Activated effector memory CD4-positive, alpha-beta T cell treated with anti-CD3 and anti-CD28 coated beads, Interleukin-2, amount 50 U/mL, for 16 hours (primary cell): ENCODE measurements at places on chromosomes 1 and 21.
A peak's percentile ranks its signal among the peaks of the same experiment; 100 is the strongest.

DNA sequence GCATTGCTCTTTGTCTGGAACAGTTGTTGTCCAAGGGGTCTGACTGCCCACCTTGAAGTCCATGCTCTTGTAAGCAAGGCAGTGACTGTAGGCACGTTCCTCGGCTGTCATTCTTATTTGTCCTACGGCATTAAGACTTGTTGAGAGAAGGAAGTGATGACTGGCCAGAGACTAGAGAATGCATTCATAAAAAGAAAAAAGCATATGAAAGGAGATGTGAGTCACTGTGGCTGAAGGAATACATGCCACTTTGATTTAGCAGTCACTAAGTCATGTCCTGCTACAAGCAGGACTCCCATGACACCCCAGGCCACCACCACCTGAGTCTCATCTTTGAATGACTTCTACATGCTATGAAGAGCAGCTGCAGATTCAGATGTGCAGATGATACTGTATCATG lies 50.5 kb downstream of the CNN3 start:
- DNase-seq, result no peak

DNA sequence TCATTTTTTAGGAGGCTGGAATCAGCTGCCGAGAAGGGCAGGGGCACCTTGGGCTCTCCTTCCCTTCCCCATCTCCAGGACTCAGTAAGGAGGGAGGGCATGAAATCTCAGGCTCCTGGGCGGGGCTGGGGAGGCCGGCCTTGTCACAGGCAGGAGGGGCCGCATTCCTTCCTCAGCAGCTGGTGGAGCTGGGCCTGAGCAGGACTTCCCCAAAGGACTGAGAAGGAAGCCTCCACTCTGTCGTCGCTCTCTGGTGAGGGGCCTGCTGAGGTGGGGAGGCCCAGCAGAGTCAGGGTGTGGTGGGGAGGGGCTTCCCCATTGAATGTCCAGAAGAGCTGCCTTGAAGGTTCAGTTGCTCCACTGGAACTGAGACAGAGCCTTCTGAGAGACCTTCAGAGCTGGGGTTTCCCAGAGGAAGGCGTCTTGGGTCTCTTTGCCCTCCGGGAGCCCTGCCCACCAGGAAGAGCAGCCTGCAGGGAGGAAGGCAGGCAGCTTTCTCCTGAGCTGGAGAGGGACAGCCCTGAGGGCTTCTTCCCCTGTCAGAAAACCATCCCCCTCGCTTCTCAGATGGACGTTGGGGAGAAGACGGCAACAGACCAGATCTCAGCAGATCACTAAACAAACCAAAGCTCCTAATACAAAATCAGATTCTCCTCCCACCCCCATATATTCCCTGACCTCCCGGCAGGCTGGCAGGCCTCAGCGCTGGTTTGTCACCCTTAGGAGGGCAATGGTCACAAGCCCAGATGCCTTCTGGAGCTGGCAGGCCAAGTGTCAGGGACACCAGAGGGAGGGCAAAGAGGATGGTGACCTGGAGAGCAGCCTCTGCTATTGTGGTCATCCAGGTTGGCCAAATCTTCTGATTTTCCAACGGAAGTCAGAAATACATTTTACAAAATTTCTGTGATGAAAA lies 10.7 kb downstream of the KCNA10 start:
- DNase-seq, result no peak

DNA sequence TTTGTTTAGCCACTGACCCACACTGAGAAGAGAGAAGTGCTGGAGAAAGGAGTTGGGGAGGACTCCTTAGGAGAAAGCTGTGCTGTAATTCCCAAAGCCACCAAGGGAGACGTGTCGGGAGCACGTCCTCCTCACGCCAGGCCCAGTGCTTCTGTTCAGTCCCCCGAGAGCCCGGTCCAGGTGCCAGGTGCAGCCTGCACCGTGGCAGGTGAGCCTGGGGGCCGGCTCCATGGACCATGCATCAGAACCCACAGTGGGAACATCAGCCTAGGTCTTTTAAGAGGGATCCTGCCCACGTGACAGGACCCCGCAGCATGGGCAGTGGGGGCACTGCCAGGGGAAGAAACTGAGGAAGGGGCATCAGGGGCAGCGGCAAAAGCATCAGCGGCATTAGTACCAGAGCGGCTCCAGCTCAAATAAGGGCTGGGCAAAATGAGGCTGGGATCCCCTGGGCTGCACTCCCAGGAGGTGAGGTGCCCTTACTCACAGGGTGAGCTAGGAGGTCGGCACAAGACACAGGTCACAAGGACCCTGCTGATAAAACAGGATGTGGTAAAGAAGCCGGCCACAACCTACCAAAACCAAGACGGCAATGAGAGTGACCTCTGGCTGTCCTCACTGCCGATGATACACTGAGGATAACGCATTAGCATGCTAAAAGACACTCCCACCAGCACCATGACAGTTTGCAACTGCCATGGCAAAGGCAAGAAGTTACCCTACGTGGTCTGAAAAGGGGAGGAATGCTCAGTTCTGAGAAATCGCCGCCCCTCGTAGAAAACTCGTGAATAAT lies 24.6 kb upstream of the PRDM15 start:
- no peak for DNase-seq

DNA sequence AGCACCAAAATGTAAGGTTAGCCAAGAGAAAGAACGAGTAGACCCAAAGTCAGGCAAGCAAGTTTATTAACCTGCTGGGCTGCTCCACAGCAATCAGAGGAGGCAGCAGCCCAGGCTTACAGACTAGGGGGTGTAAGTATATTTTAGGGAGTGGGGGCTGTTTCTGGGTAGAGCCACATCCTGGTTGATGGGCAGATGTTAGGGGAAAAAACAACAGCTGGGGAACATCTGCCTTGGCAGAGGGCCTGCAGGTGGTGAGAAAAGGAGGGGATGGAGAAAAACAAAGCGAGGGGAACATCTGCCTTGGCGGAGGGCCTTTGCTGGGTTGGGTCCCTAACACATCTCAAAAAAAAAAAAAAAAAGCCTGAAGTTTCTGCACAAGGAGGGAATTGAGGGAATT lies 9.7 kb upstream of the ZBTB48 start:
- no peak for DNase-seq

- no peak for DNase-seq
Measured at GRCh38 chr1:246772686-246773085, 48.5 kb downstream of the SCCPDH start.

GRCh38 chr1:199657449-199657848 lies 370.1 kb upstream of the NR5A2 start:
- no peak for DNase-seq

GRCh38 chr21:41610042-41610839 lies 102.3 kb upstream of the TMPRSS2 start:
- DNase-seq, result no peak

GRCh38 chr1:210516697-210517459 lies 188.2 kb downstream of the HHAT start:
- DNase-seq, result no peak

DNA sequence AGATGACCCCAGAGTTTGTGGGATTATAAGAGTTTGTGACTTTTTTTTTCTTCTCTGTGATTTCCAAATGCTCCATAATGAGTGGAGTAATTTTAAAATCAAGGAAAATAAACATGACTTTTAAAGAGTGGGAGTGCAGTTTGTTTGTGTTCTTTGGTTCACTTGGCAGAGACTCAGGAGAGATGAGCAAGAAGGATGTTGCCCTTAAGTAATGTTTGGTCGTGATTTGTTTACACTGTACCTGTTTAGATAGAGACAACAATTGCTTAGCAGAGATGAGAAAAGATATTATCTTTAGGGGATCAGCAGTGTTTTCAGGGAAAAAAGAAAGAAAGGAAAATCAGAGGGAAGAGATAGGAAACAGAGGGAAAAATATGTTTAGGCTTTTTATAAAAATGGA lies 170.8 kb downstream of the ADSS2 start:
- no peak for DNase-seq

GRCh38 chr1:101073836-101074235 lies 48.3 kb upstream of the DPH5 start:
- no peak for DNase-seq

- peak; percentile 33 for DNase-seq
Measured at GRCh38 chr1:236407059-236407458, 13.0 kb downstream of the EDARADD start.

- DNase-seq, result no peak
Measured at GRCh38 chr1:70468180-70468579, 57.1 kb downstream of the CTH start.

GRCh38 chr1:21304488-21304887 lies 14.2 kb upstream of the ECE1 start:
- DNase-seq, result no peak

GRCh38 chr1:198846556-198846955 lies 207.7 kb downstream of the PTPRC start:
- no peak for DNase-seq

DNA sequence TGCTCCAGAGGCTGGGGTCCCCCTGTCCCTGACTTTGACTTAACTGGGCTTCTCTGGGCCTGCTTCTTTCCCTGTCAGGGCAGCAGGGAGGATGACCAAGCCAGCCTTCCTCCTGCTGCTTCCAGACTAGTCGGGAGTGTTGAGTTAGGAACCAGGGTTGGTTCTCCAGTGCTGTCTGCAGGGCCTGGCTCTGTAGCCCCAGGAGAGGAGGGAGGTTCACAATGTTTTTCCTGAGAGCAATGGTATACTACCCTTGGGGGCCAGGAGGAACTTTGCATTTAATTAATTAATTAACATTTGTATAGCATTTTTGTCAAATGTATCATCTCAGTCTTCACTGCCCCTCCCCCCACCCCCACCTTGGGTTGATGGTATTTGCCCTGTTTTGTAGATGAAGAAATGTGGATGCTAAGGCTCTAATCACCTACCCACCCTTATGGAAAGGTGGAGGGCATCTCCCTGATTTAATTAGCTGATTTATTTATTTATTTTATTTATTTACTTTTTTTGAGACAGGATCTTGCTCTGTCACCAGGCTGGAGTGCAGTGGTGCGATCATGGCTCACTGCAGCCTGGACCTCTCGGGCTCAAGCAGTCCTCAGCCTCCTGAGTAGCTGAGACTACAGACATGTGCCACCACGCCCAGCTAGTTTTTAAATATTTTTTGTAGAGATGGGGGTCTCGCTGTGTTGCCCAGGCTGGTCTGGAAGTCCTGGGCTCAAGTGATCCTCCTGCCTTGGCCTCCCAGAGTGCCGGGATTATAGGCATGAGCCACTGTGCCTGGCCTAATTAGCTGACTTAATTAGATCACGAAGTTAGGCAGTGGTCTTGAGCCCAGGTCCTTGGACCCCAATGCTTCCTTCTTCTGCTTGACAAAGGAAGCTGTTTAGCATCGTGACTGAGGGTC lies 6.6 kb downstream of the H6PD start:
- DNase-seq, result no peak

GRCh38 chr21:24628046-24628445 lies 979.2 kb downstream of the MRPL39 start:
- no peak for DNase-seq

GRCh38 chr1:235253219-235253962 lies 74.6 kb downstream of the ARID4B start:
- DNase-seq, result peak; percentile 81

- DNase-seq, result peak; percentile 74
Measured at GRCh38 chr1:14923727-14924452, 229.7 kb upstream of the TMEM51 start.

DNA sequence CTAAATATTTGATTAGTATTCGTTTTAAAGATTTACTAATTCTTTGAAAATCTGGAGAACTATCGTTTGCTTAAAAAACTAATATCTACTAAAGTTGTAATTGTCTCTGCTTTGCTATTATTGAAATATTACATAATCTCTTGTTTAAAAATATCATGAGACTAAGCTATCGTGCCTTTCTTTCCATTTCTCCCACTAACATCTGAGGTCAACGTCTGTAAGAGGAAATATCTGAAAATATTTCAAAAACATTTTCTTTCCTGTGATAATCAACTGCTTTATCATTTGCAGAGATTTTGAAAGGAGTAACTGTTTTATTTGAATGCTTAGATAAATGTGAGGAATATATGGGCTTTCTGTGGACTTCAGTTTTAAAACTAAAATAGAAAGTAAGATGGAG lies 694.1 kb downstream of the USP25 start:
- DNase-seq, result no peak

DNA sequence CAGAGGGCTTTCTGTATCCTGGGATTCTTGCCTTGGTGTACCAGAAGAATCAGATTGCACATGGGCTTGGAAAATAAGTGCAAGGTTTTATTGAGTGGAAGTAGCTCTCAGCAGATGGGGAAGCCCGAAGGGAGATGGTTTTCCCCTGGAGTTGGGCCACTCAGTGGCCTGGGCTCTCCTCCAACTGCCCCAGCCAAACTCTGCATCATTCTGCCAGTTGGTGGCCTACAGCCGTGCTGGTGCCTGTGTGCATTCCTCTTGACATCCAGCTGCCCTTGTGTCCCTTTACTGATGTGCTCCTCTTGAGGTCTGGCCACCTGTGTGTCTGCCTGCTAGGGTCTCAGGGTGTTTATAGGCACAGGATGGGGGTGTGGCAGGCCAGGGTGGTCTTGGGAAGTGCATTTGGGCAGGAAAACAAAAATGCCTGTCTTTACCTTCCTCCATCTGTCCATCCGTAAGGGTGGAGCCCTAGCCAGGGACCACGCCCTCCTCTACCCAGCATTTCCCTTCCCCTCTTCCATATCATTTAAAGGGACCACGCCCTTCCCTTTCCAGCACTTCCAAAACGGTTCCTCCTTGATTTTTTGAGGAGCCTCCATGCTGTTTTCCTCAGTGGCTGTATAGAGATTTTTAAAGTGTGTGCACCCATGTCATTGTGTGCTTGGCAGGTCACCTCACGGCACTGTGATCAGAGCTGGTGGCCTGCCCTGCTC lies 18.9 kb downstream of the SNAP47 start:
- DNase-seq, result no peak

DNA sequence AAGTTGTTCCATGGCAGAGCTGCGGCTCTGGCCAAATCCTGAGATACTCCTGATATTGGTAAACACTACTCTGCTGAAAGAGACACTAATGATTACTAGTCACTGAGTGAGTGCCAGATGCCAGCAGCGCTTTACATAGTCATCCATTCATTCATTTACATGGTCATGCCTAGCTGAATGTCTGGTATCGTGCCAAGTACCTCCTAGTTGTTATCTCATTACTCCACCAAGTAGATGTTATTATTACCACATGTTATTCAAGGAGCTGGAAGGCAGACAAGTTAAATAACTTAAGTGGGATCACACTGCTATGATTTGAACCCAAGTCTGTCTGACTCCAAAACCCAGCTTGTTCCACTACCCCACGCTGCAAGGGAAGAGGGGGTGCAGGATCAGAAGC lies 4.7 kb downstream of the OLFML2B start:
- DNase-seq, result no peak

GRCh38 chr1:204468766-204469302 lies 25.8 kb downstream of the PIK3C2B start:
- DNase-seq, result no peak

- no peak for DNase-seq
Measured at GRCh38 chr1:93963585-93963984, 54.4 kb upstream of the GCLM start.

- DNase-seq, result no peak
Measured at GRCh38 chr1:46008585-46008984, 123.8 kb downstream of the PIK3R3 start.
